Left lung (tissue), 14 donors: ENCODE measurements at places on chromosomes 1 and 21. TPM values are rescaled to one million over a fixed set of nuclear protein-coding genes. Genes with fewer than 3 reads are reported as not detected.

DNA sequence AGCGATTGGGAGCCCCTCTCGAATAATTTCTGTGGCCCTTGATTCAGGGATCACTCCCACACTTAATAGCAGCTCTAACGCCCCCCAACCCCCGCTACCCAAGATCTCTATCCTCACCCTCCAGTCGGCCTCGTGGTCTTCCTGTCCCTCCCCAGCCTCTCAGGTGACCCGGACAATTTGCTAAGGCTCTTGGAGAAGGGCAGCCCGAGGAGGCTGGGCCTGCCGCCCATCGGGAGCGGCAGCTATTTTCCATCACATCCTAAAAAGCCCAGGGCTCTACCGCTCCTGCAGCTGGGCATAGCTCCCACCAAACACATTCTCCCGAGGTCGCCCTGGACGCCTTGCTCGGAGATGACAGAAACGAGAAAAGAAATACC is 12.0 kb upstream of the PHLDA3 start:
- DNase-seq, result no peak

FCAMR gene
- 0.18 TPM for polyA plus RNA-seq

- no peak for DNase-seq
These were observed 4.8 kb upstream of the RPE65 start for GRCh38 chr1:68454534-68454933.

DNA sequence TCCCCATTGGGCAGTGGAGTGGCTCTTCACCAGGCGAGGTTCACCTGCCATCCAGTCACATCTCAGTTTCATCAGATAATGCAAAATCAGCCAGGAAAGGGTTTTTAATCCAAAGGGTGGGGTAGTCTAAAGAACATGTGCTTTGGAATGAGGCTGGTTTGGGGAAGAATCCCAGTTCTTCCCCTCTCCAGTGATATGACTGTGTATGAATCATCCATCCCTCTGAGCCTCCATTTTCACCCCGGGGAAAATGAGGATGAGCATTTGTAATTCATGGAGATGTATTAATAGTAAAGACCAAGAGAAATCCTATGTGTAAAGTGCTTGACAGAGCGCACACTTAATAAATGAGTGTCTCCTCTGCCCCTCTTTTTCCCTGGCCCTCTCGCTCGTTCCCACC is 215.1 kb upstream of the FGGY start:
- DNase-seq, result no peak

DNA sequence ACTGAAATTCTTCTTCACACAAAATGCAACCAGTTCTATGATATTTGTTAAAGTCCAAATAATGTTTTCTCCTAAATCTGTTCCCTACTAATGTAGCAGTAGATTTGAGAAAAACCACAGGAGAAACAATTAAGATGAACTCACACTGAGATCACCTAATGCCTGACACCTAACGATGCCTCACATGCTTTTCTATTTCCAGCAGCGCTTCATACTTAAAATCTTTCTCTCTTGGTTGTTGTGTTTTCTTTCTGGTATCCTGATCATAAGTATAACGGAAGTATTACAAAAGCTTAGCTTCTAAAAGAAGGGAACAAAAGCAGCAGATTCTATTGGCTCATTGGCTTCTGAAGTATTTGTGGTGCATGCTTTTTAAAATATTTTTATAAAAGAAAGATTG is 267.2 kb upstream of the SGIP1 start:
- no peak for DNase-seq

CD52 gene
- polyA plus RNA-seq, result 5.9 TPM

C21orf91 gene
- polyA plus RNA-seq, result 19.7 TPM

DNA sequence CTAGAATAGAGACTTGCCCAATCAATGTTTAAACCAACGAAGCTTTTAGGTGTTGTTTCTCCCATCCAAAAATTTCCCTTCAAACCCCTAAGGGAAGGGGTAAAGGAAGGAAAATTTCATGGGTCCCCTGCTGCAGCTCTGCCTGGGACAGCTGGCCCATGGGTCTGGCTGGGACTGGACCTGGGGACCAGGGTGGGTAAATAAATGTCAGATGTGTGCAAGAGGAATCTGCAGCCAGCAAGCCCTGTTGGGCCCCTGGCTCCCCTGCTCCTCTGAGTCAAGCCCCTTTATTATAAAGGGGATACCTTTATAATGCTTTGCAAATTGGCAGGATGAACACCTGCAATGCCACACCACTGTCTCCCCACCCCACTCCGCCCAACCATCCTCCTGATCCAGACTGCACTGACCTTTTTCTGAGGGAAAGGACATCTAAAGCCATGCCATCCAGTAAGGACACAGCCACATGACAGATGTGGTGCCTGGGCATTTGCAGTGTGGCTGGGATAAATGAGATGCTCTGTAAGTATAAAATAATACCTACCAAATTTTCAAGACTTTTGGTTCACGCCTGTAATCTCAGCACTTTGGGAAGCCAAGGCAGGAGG is 1.9 kb upstream of the TMEM125 start:
- DNase-seq, result no peak

DNA sequence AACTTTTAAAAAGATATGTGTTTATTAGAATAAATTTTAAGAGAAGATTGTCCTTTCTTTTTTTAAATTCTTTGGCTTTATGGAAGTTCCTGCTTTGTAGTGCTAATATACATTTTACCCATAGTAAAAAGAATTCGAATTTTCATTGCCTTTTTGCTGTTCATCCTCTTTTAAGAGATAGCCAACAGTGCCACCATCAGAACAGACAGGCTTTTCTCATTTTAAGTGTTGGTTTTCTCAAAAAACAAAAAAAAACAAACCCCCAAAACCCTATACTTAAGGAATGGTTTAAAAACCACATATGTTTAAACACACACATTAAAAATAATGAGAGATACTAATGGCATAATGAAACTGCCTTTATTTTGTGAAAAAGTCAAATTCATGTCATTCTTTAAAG is 118.8 kb downstream of the NEK7 start:
- DNase-seq, result no peak

DNA sequence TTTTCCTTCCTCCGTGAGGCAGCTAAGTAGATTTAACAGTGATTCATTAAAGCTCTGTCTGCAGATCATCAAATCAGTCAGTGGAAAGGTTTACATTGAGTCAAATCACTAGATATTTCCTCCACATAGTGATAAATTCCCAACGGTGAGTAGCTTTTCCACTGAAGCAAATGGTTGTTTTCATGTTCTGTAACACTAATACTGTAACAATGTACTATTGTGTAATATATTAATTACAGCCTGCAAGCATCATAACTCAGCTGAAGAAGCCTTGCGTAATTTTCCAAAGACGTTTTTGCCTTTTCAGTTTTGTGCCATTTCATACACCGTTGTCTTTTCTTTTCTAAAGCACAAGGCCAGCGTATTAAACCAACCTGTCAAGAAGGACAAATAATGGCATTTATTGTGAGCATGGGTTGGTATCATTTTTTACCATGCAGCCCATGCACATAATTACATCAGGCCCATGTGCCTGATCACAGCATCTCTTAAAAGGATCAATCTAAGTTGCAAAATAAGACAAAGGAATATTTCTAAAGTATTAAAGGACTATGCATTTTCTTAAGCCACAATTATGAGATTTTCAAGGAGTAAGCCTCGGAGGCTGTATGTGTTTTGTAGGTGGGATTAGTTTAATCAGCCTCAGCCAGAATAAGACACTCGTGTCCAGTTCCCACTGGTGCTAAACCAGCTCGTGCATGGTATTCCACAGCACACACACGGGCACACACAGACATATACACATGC is 16.7 kb upstream of the PDE9A start:
- DNase-seq, result no peak

DNA sequence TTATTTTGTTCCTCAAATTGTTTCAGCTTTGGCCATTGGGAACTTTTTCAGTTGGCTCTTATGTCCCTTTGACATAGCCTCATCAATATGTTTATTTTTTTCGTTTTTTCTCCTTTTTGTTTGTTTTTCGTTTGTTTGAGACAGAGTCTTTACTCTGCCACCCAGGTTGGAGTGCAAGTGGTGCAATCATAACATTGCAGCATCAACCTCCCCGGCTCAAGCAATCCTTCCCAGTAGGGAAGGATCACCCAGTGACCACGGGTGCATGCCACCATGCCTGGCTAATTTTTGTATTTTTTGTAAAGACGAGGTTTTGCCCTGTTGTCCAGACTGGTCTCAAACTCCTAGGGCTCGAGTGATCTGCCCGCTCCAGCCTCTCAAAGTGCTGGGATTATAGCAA is 8.1 kb downstream of the POLR3GL start:
- no peak for DNase-seq

DNA sequence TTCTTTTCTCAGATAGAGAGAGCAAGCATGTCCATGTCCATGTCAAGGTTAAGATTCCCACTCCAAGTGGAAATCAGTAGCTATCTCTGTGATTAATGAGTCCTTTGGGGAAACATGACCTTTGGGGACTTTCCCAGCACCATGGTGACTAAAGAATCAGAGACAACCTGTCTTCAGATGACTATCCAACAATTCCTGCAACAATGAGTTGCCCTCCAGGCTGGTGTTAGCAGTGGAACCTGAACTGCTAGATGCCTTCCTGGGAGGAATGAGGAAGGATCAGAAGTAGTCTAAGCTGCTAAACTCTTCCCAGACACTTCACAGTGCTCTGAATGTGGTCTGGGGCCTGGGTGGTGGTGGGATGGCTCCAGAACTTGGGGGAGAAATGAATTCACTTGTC is 6.5 kb downstream of the S100A9 start:
- DNase-seq, result no peak

DNA sequence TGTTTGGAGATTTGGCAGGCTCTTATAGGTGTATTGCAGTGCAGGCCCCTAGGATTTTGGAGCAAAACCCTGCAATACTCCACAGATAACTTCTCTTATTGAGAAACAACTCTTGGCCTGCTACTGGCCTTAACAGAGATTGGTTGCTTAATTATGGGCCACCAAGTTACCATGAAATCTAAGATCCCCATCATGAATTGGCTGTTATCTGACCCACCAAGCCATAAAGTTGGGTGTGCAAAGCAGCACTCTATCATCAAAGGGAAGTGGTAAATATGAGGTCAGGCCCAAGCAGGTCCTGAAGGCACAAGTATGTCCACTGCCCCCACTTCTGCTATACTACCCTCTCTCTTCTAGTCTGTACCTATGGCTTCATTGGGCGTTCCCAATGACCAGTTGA is 130.0 kb upstream of the TNFSF4 start:
- DNase-seq, result no peak

ZNF695 gene
- 2.2 TPM for polyA plus RNA-seq

RO60 gene
- 52.8 TPM for polyA plus RNA-seq

MRAP gene
- 0.38 TPM for polyA plus RNA-seq

GRCh38 chr1:109613361-109614147 is 5.9 kb downstream of the GNAT2 start:
- no peak for DNase-seq

DNA sequence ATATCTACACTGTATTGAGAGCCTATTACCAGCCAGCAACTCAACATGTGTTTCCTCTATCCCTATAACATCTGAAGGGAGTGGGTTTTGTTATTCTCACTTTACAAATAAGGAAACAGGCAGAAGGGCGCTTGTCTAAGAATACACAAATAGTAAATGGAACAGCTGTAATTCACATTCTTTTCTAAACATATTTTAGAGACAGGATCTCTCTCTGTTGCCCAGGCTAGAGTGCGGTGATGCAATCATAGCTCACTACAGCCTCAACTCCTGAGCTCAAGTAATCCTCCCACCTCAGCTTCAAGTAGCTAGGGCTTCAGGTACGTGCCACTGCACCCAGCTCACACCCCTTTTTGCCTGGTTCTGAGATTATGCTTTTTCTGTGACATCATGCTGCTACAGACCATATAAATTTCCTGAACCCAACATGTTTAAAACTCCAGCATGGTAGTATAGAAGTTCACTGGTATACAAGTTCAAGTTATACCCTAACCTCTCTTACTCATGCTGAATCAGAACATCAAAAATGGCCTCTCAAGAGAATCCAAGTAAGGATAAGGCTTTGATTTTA is 8.6 kb upstream of the TACSTD2 start:
- peak; percentile 64 for DNase-seq

- no peak for DNase-seq
These were observed 6.3 kb upstream of the LRRC52 start for GRCh38 chr1:165537356-165538109.

CRABP2 gene
- 154 TPM for polyA plus RNA-seq

- no peak for DNase-seq
These were observed at the start of gene CCDC18 for GRCh38 chr1:93180723-93181613. Gene CCDC18, plus strand, starts transcription at chr1:93180724. Its CDS starts 2,638 bp downstream, at chr1:93183362.

GRCh38 chr1:89901957-89902669 is 81.3 kb downstream of the LRRC8D start:
- DNase-seq, result no peak

DNA sequence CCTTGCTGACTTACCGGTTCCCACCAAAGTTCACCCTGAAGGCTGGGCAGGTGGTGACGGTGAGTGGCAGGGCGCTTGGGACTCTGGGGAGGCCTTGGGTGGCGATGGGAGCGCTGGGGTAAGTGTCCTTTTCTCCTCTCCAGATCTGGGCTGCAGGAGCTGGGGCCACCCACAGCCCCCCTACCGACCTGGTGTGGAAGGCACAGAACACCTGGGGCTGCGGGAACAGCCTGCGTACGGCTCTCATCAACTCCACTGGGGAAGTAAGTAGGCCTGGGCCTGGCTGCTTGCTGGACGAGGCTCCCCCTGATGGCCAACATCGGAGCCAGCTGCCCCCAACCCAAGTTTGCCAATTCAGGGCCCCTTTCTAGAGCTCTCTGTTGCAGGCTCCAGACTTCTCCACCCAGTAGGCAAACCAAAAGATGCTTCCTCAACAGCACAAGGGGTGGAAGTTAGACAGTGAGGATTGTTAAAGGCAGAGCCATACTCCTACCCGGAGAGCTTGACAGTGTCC is 16.4 kb upstream of the SEMA4A start:
- no peak for DNase-seq

DNA sequence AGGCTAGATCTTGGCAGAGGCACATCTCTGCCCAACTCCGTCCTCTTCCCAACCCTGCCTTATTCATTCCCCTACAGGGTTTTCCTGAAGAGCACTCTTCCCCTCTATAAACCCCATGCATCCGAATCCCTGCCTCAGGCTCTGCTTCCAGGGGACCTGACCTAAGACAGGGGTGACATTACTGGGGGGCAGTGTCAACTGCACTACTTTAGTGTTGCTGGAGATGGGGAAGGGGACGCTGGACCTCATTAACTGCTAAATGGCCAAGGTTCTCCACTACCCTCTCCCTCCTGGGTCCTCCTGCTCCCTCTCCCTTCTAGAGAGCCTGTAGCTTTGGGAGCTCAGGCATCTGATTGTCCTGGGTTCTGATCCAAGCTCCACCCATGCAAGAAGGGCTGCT is 126.2 kb downstream of the GRIK3 start:
- DNase-seq, result no peak

GRCh38 chr1:221268295-221268694 is 389.1 kb downstream of the HLX start:
- DNase-seq, result no peak

- no peak for DNase-seq
These were observed 108.3 kb upstream of the TTC34 start for GRCh38 chr1:2909797-2910196.
